ENCODE measurements at places on chromosomes 3 and 15.

GRCh38 chr3:126441256-126441880 lies 34.3 kb downstream of the ZXDC start:
- DNase-seq: no peak

- DNase-seq: no peak
Observed at GRCh38 chr3:120399372-120399771, 50.2 kb upstream of the LRRC58 start.

DNA sequence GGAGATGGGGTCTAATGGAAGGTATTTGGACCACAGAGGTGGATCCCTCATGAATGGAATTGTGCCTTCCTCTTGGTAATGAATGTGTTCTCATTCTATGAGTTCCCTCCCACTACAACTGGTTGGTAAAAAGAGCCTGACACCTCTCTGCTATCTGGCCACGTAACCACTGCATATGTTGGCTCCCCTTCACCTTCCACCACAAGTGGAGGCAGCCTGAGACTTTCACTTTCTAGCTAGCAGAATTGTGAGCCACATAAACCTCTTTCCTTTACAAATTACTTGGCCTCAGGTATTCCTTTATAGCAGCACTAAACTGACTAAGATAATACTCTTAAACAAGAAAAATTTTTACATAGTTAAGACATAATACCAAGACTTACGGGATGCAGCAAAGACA lies 155.3 kb downstream of the NR1I2 start:
- DNase-seq: peak; percentile 38

DNA sequence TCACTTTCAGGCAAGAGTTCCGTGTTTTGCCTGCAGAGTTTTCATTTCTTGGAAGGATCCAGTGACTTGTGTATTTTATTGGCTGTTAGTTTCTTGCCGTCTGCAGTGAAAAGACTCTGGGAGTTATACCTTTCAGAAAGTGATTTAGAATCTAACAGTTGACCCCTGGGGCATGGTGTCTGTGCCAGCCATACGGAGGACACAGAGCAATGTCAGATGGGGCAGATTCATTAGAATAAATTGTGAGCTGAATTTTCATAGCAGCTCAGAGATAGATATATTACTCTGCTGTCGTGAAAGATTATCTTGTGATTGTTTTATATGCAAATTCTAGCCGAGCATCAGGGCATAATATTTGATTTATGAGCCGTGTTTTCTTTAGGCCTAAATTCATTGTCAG lies 131.6 kb downstream of the SV2B start:
- DNase-seq: no peak

DNA sequence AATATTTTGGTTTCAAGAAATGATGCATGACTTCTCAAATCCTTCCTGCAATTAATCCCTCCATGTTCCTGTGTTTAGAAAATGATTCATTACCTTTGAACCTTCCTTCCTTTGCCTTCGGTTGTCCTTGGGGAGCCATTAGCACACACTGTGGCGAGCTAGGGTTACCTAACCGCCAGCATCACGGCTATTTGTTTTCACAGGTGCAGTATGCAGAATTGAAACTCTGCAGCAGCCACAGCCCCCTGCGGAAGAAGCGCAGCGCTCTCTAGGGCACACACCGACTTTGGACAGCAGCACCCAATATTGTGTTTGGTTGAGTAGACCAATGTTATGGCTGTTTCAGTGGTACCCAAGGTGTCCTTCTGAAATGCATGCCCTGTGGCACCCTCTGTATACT lies 247.4 kb downstream of the MCTP2 start:
- no peak for DNase-seq

GRCh38 chr3:138942271-138942670 lies 4.7 kb downstream of the FOXL2 start:
- DNase-seq: no peak

DNA sequence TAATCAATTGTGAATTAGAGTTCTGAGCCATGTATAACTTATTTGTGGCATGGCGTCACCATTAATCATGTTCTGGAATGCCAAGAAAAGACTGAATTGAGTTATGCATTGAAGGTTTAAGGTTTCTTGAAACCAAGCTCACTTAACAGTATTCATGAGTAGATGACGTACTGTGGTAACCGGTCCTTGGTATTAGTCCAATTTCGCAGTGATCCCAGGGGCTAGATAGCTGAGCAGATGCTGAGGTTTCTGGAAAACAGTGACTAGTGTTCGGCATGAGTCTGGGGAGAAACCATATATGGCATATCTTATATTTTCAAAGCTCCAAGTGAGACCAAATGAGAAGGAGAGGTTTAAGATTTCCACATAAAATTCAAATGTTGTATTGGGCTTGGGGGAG lies 218.3 kb upstream of the LYSMD4 start:
- DNase-seq: no peak

DNA sequence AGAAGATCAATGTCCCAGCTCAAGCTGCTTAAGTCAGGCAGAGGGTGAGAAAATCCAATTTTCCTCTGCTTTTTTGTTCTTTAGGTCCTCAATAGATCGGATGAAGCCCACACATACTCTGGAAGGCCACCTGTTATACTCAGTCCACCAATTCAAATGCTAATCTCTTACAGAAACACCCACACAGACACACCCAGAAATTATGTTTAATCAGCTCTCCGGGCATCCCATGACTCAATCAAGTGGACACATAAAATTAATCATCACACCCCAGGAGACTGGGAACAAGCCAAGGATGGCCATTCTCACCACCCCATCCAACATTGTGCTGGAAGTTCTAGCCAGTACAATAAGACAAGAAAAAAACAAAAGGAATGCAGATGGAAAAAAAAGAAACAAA lies 67.8 kb upstream of the SLC24A5 start:
- DNase-seq: no peak

GRCh38 chr3:133855772-133856171 lies 39.9 kb downstream of the RAB6B start:
- DNase-seq: no peak

DNA sequence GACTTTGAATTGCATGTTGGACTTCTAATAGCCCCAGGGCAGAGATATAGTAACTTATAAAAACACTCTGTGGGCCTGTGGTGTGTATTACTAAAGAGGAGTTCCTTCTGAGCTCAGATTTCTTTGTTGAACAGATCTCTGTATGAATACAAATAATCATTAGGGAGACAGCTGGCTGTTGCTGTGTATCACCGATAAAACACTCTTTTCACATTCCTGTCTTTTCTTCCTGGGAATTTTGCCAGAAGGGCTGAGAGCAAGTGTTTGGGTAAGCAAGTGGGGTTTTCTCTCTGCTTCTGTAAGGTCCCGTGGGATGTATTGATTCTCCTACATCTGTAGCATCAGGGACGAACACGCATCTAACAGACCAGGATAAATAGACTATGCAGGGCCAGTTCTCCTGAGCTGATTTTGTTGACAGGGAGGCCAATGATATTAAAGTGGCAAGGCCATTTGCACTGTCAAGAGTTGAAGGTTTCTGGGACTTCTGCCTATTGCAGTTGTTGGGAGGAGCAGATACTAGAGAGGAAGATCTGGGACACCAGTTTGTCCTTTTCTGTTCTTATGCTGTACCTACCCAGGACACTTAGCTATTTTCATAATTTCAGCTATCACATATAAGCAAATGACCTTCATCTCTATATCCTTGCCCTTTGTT lies 225.9 kb upstream of the CD96 start:
- no peak for DNase-seq

- no peak for DNase-seq
Observed at GRCh38 chr3:157916672-157917071, 189.5 kb downstream of the SHOX2 start.

DNA sequence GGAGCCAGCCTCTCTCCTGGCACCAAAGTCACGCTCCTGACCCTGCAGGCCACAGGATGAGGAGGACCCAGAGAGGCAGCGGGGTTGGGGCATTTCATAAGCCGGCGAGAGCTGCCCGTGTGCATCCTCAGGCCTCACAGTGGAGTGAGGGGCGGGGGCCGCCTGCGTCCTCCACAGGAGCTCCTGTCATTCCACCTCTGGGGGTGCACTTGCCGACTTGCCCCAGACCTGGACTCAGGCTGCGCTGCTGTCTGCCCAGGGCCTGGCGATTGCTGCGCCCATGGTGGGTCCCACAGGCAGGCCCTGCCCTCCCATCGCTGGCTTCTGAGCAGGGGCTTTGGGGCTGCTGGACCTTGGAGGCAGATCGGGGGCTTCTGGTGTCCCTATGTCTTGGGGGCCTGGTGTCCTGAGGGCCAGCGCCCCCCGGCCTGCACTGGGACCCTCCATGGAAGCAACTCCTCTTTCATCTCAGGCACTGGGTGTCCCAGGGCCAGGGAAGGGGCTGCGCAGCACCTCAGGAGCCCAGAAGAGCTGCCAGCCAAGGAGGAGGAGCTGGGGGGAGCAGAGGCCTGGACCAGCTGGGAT lies 184.0 kb downstream of the GOLGA6L6 start:
- no peak for DNase-seq

DNA sequence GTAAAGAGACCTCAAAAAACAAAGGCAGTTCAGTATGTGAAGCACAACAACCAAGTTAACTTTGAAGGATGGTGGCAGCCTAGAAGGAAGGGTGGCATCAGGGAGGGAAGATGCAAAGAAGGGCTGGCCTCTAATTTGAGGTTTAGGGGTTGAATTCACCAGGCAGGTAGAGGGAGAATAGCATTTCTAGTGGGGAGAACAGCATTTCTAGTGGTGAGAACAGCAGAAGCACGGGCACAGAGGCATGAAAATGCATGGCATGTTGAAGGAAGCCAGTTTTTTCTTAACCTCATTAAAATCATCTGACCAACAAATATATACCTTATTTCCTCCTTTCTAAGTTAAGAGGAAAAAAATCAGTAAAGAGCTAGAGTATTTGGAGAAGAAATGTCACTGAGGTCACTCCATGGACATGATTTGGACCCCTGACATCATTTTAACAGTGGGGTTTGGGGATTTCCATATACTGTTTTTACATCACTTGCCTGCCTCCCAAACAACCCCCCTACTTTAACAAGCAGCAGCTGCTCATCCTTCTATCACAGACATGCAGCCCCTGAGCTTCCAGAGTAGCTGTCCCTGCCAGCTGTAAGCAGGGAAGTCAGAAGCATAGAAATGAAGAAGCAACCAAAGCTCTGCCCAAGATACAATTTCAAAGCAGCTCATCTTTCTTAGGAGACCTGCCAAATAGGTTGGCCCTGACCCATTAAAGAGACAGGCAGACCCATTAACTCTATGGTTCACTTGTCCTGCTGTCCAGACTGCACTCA lies 2.4 kb upstream of the POPDC2 start:
- DNase-seq: no peak

GRCh38 chr3:32177702-32178198 lies 60.7 kb upstream of the CMTM8 start:
- DNase-seq: peak; percentile 26

- no peak for DNase-seq
Observed at GRCh38 chr3:85584779-85585356, 626.1 kb downstream of the CADM2 start.

- DNase-seq: no peak
Observed at GRCh38 chr15:47523681-47524475, 193.4 kb upstream of the SEMA6D start.

DNA sequence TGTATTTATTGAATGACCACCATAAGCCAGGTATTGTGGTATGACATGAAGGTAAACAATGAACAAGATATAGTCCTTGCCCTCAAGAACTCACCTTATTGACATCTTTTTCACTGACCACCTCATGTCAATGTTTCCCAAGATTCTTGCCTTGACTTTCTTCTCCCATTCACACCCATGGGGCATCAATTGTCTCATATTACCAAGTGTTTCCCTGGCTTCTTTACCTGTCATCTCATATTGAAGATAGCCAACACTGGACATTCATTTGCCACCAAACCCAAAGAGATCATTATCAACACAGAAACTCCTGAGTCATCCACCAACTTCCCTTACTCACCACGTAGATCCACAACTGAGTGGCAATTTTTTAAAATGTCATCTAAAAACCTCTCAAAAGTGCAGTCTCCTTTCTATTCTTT lies 2.2 kb downstream of the EFHB start:
- no peak for DNase-seq

- DNase-seq: no peak
Observed at GRCh38 chr3:172562871-172563865, 39.9 kb upstream of the TNFSF10 start.

- no peak for DNase-seq
Observed at GRCh38 chr3:188900421-188900951, 271.3 kb upstream of the TPRG1 start.

- no peak for DNase-seq
Observed at GRCh38 chr3:174156200-174156599, 702.9 kb upstream of the NAALADL2 start.

GRCh38 chr3:112020674-112021085 lies 13.9 kb upstream of the TMPRSS7 start:
- DNase-seq: no peak

GRCh38 chr3:13217736-13218540 lies 144.7 kb upstream of the IQSEC1 start:
- DNase-seq: no peak

DNA sequence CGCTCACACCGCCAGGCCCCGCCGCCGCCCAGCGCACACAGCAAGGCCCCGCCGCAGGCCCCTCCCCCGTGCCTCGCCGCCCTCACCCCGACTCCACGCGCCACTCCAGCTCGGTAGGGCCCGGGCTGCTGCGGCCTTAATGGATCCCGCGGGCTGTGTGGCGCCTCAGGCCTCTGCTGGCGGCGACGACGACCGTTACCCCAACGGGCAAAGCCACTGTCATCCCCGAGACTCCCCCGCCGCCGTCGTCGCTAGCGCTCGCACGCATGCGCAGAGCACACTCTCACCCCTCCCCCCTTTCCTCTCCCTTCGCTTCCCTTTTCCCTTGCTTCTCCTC lies at the start of gene MSL2:
MSL2 (minus strand) TSS at position 272 of the 337 bp plus-strand sequence. CDS start 1,222 bp downstream, outside the sequence.
- DNase-seq: no peak

GRCh38 chr15:75362642-75363249 lies 5.7 kb downstream of the MAN2C1 start:
- no peak for DNase-seq

DNA sequence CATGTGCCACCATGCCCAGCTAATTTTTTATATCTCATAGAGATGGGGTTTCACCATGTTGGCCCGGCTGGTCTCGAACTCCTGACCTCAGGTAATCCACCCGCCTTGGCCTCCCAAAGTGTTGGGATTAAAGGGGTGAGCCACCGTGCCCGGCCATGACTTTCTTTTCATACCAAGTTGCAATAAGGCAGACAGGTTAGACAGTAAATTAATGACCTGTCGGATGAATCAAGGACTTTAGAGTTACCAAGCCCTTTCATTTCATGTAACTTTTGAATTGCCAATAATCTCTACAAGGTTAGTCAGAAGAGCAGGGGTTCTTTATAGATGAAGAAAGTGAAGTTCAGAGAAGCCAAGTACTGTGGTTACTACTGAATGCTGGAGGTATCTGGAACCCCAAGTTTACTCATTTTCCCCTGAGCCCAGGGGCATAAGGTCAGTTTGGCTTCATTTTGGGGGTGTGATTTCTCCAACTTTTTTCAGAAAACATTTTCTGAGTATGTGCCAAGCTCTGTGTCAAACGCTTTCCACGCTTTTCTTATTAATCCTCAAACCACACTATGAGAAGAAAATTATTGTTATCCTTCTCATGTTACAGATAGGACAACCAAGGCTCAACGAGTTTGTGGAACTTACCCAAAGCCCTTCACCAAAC lies 11.9 kb downstream of the PRICKLE2 start:
- no peak for DNase-seq

- DNase-seq: no peak
Observed at GRCh38 chr15:68537097-68537496, 41.7 kb upstream of the CORO2B start.

- no peak for DNase-seq
Observed at GRCh38 chr3:136960838-136961836, 3.4 kb downstream of the IL20RB start.

All from stimulated activated CD4-positive, alpha-beta T cell treated with anti-CD3 and anti-CD28 coated beads, Interleukin-15, amount 100 ng/mL, for 48 hours (primary cell).